ELR (cell line): ENCODE measurements at places on chromosomes 7 and 10.

DNA sequence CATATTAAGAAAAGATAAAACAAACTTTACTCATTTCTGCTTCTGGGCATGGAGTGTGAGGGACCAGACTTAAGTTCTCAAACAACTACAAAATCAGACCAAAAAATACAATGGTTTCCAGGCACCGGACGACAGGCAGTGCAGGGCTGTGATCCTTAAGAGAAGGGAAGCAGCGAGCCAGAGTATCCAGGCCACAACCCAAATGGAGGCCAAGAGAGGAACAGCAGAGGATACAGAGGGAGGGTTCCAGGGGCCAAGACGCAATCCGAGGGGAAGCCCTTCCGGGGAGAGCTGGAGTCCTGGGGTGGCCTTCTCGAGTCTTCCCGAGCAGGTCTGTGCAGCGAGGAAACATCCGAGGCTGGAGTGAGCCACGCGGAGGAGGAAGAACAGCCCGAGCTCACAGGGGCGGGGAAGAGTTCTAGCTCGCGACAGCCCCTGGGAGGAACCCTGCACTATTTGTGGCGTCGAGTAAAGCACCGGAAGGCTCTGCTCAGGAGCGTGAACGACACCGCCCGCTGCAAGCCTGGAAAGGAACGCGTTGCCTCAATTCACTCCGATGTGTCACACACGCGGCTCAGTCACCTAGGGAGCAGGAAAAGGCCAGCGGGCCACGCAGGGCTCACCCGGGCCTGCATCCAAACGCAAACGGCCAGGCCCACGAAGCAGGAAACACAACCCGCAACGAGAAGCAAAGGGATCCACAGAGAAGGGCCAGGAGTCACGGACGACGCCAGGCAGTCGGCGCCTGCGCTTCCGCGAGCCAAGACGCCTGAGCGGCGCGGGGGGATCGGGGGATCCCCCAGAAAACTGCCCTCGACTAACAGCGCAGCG lies 933 bp upstream of the RNF32 start:
- peak; percentile 17 for DNase-seq

GRCh38 chr7:101151908-101152651 lies 2.2 kb upstream of the AP1S1 start:
- no peak for DNase-seq

DNA sequence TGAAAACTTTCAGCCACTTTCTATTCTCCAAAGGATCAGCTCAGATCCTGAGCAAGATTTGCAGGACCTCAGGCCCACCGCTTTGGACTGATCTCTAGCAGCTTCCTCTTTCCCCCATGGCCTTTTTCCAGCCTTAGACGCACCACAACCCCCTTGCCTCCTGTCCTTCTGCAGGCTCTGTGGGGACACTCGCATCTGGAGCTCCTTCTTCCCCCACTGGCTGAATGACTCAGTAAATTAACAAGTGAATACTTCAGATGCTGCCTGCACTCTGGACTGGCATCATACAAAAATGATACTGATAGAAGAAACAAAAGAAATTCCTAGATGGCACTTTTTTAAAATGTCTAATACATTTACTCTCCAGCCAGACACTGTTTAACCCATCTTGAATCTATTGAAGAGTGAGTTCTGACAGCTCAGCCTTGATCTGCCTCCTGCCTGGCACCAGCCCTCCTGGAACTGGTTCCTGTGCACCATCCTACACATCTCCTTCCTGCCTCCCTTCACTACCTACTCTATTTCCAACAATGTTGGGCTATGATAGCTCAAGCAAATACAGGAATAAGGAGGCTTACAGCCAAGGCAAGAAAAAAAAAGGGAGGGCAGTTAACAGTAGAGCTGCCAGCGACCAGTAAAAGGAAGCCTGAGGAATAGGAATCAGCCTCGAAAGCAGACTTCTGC lies 3.3 kb downstream of the FRMPD2 start:
- DNase-seq = no peak

DNA sequence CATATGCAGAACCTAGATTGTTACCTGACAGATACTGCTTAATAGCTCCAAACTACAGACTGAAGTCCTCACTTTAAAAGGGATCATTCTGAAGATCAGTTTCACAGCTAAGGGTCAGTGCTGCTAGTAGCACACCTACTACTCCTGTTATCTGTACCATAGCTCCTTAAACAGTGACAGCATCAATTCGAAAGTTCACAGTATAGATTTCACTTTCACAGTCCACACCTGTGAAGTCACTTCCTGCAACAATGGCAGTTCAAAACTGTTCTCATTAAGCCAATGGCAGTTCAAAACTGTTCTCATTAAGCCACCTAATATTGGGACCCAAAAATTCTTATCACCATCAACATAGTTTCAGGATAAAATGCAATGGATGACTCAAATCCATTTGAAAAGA lies 10.7 kb upstream of the FHIP2A start:
- DNase-seq = no peak

DNA sequence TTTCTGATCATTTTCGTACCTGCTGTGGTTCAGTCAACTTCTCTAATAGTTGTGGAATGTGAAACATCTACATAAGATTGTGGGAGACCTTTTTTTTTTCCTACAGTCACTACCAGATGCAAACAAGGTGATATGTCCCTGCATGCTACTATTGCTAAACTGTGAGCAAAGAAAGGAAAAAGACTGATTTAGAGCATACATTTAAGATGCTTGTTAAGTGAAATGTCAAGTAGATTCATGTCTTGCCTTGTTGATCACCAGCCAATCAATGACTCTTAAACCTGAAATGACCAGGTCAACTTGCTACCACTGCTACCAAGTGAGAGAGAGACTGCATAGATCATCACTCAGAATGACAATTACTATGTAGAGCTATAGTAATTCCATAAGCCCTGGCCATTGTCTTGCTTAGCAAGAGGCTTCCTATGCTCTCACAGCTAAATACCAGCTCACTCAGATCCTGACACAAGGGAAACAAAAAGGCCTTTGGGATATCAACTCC lies 84.3 kb upstream of the SKAP2 start:
- DNase-seq = no peak

GRCh38 chr7:137981668-137982067 lies 20.2 kb downstream of the CREB3L2 start:
- DNase-seq = no peak

DNA sequence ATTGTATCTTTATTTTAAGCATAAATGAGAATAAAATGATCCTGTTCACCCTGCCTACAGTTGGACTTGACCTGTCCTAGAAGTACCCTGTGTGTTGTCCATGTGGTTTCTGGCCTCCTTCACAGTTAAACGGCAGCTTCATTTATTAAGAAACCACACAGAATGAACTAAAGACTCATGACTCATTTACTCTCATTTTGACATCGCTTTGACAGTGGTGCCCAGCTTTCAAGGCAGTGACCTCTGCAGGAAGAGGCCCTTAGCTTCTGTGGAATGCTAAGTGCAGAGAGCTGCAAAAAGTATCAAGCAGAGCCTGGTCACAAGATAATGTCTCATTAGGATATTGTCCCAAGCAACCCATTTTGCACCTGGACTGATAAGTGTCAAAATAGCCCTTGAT lies 93.4 kb downstream of the AVL9 start:
- peak; percentile 89 for DNase-seq

GRCh38 chr10:27513451-27514191 lies 9.5 kb downstream of the RAB18 start:
- DNase-seq = peak; percentile 63

DNA sequence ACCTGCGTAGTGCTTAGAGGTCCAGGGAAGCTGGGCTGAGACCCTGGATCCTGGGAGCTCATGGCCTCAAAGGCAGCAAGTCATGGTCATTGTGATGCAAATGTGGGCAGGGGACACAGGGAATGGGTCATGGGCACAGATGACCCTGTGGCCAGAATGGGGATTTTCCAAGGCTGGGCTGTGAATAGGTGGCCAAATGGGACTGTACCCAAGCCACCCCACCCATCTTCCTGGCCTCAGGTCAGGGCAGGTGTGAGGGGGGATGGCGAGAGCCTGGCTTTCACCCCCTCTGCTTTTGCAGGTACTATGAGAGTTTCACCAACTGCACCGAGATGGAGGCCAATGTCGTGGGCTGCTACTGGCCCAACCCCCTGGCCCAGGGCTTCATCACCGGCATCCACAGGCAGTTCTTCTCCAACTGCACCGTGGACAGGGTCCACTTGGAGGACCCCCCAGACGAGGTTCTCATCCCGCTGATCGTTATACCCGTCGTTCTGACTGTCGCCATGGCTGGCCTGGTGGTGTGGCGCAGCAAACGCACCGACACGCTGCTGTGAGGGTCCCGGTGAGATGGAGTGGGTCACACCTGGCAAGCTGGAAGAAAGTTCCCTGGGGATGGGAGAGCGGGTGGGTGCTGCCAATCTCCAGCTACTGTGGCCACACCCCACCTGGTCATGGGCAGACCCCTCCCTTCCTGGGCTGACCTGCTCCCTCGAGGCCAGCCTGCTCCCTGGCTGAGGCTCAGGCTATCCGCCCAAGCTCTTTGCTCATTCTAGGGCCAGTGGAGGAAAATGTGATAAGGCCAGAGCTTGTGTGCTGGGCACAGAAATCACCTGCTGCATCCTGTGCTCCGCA lies 25.5 kb downstream of the RAMP3 start:
- DNase-seq = no peak

GRCh38 chr7:128082431-128082830 lies 51.2 kb upstream of the LRRC4 start:
- DNase-seq = no peak

DNA sequence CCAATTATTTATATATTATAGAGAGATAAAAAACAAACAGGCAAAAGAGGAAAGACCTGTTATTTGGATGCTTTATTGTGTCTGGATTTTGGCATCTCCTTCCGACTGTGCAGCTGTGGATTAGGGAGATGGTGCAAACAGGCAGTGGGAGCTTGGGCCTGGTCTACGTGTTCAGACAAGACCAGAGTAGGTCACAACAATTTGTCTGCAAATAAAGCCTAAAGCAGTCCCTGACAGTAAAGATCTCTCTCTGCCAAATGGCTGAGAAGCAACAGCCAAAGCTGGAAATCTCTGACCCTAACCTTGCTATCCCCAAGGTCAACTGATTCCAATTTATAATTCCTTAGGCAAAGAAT lies 82.0 kb downstream of the ABLIM1 start:
- DNase-seq = no peak
